Stimulated activated CD8-positive, alpha-beta memory T cell treated with anti-CD3 and anti-CD28 coated beads, Interleukin-12 subunit alpha, Interleukin-12 subunit beta, amount 100 ng/mL, for 1 hour (primary cell): ENCODE measurements at places on chromosomes 16 and 17.

GRCh38 chr17:33750943-33751701, 458.0 kb upstream of the ASIC2 start:
- DNase-seq, result peak; percentile 42

GRCh38 chr17:83195330-83196023, 116.1 kb downstream of the METRNL start:
- DNase-seq, result no peak

DNA sequence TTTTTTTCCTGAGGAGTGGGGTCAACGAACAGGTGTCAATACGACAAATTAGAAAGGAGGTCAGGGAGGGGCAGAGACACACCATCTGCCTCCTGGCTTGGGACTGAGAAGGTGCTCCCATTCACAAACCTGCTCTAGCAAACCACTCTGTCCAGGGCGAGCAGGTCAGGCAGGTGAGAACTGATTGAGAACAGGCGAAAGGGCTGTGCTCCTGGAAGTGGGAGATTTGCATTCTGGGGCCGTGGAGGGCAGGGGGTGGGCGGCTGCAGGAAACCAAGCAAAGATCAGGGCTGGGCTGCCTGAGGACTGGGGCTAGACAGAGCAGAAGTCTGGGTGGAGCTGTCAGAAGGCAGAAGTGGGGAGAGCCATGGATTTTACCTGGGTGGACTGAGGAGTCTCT, 98.9 kb upstream of the NLRP1 start:
- DNase-seq, result no peak

DNA sequence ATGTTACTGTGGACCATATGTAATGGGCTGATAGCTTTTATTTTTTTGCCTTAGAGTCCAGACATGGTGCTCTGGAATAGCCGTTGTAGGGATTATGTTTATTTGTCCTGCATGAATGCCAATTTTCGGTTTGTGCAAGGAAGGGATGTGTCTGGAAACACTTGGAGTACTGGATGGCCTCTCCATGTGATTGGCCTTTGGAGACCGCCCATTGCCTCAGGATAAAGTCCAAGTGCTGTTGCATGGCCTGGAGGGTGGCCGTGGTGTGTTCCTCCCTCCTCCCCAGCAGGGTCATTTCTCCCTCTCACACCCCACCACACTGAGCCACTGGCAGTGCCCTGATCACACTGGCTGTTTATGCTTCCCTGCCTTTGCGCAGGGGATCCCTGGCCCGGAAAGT, 93.9 kb downstream of the MSI2 start:
- no peak for DNase-seq

GRCh38 chr16:64731891-64732290, 390.0 kb downstream of the CDH11 start:
- DNase-seq, result no peak

DNA sequence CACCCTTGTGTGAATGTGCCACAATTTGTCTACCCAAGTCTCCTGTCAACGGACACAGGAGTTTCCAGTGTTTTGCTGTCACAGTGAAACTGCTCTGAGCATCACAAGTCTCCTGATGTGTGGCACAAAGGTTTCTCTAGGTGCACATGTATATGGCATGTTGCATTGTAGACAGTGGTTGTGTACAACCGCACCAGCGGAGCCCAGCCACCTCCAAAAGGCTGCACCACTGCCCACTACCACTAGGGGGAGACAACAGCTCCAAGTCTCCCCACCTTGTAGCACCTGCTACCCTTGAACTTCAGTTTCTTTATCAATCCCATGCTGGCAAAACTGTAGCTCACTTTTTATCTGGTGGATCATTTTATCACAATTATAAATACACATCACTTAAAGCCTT, 95.5 kb upstream of the ZNF469 start:
- no peak for DNase-seq

DNA sequence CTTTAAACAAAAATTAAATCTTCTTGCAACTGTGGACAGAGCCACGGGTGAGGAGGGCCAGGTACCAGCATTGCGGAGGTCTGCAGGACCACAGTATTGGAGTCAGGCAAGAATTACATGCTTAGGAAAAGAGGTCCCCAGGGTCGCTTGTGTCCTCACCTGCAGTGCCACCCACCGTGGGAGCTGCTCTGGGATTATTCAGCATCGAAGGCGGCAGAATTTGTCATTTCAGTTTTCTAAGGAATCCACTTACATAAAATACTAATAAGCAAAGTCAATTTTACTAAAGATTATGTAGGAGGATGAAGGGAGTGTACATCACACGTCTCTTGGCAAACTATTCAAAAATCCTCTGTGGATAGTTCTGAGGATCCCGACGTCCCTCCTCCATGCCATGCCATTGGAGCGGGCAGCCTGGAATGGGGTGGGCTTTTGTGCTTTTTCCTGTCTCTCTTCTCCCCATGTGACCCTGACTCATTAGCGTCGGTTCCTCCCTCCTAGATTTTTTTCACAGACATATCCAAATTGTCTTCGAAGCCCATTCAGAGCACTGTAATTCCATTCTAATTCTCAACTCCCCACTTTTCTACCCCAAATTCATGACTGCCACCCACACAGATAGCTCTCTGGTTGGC, 3.0 kb upstream of the PIK3R6 start:
- DNase-seq, result no peak

DNA sequence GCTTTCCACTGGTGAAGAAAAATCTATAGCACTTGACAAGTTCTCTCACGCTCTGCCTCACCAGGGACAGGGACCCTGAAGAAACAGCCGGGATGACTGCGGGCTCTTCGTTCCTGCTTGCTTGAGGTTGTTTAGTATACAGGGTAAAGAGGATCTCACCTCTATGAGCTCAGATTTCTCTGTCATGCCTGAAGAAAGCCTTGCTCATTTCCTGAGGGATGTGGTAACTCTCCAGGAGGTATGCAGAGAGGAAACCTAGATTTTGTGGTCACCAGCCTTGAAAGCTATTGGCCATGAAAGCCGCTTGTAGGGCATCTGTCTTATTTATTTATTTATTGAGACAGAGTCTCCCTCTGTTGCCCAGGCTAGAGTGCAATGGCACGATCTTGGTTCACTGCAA, 23.2 kb downstream of the USP43 start:
- DNase-seq, result no peak

- DNase-seq, result no peak
Measured at GRCh38 chr17:59827721-59828477, 64.8 kb downstream of the TUBD1 start.

- DNase-seq, result no peak
Measured at GRCh38 chr17:74824961-74825627, 34.6 kb downstream of the GRIN2C start.

- no peak for DNase-seq
Measured at GRCh38 chr16:87418644-87419043, 26.5 kb downstream of the MAP1LC3B start.

GRCh38 chr17:79184219-79184618, 109.6 kb downstream of the ENGASE start:
- no peak for DNase-seq

DNA sequence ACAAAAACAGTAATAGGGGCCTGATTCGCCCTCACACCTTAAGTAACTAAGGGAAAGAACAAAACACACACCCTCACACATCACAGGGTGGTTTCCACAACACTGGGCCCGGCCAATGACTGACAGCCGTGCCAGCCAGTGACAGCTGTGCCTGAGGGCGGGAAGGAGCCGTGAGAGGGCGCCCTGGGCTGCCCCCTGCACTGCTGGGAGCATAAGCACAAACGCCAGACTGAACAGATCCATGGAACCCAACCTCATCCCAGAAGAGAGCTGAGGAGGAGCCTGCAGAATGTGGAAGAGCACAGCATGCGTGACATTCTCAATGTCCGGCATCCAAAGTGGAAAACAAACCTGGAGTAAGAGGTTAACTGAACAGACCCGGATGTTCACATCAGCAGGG, 16.0 kb downstream of the CSNK1D start:
- peak; percentile 56 for DNase-seq

GRCh38 chr17:40103071-40103661, 2.8 kb upstream of the NR1D1 start:
- no peak for DNase-seq

- no peak for DNase-seq
Measured at GRCh38 chr16:1094601-1095449, 1.2 kb downstream of the C1QTNF8 start.

DNA sequence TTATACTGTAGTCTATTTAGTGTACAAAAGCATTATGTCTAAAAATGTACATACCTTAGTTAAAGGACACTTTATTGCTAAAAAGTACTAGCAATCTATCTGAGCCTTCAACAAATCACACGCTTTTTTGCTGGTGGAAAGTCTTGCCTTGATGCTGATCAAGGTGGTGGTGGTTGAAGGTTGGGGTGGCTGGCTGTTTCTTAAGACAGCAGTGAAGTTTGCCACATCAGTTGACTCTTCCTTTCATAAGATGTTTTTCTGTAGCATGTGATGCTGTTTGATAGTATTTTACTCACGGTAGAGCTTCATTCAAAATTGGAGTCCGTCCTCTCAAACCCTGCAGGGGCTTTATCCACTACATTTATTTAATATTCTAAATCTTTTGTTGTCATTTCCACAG, 8.6 kb downstream of the ADGRG5 start:
- DNase-seq, result no peak

GRCh38 chr17:30323895-30324319, 9.9 kb downstream of the TMIGD1 start:
- DNase-seq, result no peak

- no peak for DNase-seq
Measured at GRCh38 chr17:77923776-77924513, 34.6 kb upstream of the TNRC6C start.

DNA sequence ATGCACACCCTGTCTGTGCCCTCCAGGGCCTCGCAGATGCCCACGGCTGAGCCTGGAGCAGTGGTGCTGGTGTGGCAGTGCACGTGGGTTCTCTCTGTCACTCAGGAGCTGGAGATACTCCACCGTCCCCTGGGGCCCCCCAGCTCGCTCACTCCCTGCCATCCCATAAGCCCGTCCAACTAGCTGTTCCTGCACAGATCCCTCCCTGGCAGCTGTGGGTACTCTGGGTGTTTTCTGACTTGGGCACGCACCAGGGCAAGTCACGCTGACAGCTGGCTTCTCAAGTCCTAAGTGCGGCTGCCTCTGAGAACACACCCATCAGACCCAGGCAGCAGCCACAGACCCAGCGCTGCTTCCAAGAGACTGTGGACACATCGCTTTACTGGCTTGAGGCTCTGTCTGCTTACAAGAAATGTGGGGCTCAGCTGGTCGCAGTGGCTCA, 25.4 kb upstream of the ITGB4 start:
- DNase-seq, result no peak
